ENCODE measurements at places on chromosomes 1 and 21.

DNA sequence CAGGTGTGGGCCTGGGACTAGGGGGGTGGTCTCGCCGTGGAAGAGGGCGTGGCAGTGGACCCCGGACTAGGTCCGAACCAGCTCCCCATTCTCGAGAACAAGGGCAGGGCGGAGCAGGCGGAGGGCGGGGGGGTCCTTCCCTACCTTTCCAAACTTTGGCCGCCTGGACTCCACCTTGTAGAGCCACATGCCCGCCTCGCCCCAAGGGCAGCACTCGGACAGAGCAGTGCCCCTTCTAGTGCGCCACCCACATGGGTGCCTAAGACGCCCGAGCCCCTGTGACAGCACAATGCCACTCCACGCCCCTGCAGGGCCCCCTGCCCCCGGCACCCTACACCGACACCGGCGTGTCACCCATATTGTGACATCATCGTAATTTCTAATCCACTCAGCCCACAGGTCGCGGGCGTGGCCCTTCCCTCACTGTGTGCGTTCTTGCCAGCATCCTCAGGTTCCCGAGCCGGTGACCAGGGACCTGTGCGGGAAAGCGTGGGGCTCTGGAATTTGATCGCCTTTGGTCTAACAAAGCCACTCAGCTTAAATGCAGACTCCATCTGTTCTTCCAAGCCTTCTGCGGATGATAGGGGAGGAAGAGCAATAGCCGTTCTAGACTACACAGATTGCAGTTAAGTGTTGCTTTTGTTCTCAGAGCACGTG lies 553 bp upstream of the STMN1 start:
- DNase-seq, result no peak

- no peak for DNase-seq
Observed at GRCh38 chr21:42467140-42467983, 28.7 kb downstream of the RSPH1 start.

GRCh38 chr21:34813266-34813894 lies 144.6 kb downstream of the CLIC6 start:
- no peak for DNase-seq

- DNase-seq, result no peak
Observed at GRCh38 chr1:14467112-14467511, 131.4 kb upstream of the KAZN start.

GRCh38 chr1:155223047-155223446 lies 14.6 kb downstream of the MTX1 start:
- no peak for DNase-seq

- DNase-seq, result no peak
Observed at GRCh38 chr1:3831689-3832088, 25.3 kb downstream of the CEP104 start.

DNA sequence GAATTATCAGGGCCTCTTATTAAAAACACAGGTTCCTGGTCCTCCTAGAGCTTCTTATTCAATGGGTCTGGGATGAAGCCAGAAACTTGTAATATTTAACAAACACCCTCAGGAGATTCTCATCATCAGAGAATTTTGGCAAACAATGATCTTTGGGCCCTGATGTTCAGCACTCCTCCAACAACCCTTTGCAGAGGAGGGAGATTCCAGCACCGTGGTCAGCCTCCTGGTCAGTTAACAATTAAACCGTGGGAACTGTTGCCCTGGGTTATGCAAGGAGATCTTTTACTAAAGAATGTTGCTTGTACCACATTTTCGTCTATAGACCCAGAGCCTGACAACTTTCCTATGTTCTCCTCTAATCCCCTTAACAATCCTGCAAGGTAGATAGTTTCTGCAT lies 294.4 kb downstream of the PLPP3 start:
- DNase-seq, result no peak

DNA sequence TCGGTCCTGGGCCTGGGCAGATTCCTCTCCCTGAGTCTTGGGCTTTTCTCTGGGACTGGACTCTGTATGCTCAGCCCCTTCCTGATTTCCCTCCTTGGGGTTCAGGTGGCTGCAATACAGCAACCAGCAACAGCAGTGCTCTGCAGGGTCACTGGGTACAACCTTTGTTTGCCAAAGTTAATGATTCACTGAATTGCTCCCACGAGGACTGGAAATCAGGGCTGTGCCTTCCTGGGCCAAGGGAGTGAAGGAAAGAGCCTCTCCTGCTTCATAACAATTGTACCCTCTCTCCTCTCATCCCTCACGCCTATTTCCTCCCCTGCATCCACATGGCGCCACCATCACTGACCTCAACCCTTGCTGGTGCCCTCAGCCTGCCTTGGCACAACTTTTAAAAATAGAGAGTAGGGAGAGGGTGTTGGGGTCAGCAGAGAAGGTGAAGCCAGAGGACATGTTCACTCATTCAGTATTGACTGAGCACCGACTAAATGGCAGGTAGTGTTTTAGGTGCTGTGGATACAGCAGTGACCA lies 52.8 kb upstream of the GOLT1A start:
- no peak for DNase-seq

DNA sequence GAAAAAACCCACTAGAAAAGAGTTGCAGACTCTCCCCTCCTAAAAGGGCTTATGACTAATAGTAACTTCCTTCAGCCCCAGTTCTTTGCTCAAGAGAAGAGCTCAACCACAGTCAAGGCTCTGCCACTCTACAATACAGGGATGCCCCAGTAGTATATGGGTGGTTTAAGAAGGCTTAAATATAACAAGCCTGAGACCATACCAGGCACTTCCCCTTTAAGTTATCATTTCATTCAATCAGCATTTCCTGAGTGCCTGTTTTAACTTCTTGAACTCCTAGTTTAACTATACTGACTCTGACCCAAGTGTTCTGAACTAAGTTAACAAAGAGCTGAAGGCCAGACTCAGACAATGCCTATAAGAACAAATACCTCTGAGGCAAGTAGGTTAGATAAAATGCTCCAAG lies 19.8 kb downstream of the PRPF38A start:
- peak; percentile 39 for DNase-seq

GRCh38 chr1:201397675-201398074 lies 1.4 kb downstream of the LAD1 start:
- no peak for DNase-seq

DNA sequence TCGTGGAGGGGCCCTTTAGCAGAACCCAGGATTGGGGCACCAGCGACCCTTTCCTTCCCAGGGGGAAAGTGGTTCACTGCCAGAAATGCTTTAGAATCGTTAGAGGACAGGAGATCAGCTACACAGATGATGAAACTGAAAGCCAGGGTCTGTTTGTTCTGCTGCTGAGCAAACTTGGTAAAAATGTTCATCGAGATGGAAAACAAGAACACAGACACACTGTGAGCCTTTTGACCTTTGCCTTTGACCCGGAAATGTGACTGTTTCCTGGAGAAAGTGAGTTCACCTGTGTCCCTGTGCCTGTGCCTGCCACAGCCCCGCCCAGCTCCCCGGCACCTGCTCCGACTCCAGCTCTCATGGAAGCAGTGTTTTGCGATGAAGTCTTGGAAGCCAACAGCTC lies 234.3 kb downstream of the CAMTA1 start:
- DNase-seq, result no peak

DNA sequence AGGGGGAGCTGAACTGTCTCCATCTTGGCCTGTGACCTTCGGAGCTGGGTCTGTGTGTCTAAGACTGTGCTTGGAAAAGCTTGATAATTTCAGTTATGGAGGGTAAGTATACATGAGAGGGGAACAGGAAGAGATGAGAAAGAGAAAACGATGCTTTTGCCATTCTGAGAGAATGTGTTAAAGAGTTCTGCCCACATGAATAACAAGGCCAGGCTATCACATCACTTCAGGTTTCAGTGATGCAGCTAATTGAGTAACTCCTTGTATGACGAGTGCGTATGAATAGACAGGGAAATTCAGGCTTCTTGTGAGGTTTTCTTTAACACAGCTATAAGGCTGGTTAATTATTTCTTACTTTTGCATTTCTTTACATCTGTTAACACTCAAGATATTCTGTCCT lies 81.0 kb downstream of the PLPPR5 start:
- DNase-seq, result no peak

DNA sequence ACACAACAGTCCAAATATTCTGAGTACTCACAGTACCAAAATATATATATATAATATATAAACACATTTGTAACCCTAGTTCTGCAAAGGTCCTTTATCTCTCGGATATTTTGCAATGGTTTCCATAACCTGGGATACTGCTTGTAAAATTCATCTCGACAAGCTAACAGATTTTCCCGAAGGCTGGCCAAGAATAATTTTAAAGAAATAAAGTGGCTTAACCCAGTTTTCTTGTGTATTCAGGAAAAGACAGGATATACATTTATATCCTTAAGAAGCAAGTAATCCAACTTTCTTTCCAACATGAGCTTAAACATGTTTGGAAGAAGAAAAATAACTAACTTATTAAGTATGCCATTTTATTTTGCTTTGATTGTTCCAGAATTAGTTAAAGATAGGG lies 348.7 kb upstream of the RUNX1 start:
- DNase-seq, result no peak

DNA sequence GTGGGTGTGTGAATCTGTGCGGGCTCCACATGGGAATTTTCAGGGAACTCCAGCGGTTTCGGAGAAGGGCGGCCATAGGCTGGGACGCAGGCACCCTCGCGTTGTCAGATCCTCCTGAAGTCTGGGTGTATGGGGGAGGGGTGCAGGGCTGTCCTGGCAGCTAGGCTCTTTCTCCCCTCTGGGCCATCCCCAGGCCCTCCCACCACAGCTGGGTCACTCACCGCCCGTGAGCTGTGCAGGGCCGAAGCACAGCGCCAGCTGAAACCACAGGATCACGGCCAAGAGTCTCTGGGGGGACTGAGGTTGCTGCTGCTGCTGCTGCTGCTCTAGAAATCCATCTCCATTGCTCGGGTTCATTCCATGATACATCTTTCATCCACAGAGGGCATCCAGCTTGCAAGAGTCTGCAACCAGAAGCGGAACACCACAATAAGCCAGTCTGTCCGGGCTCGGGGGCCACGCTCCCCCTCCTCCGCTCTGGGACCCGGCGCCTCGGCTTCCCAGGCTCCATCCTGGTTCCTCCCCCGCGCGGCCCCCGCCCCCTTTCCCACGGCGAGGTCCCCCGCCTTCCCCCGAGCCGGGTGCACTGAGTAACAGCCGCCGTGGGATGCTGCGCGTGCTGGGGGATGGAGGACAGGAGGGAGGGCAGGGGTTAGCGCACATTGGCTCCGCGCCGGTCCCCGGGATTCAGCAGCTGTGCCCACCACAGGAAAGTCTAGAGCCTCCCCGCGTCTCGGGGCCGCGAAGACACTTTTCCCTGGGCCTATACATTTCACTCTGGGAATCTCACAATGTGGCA lies 720 bp downstream of the SUSD4 start:
- no peak for DNase-seq
